ENCODE measurements at places on chromosomes 1 and 21. TPM values are rescaled to one million over a fixed set of nuclear protein-coding genes. Genes with fewer than 3 reads are reported as not detected.
A peak's percentile ranks its signal among the peaks of the same experiment; 100 is the strongest.

- DNase-seq, result peak; percentile 9
Measured at GRCh38 chr1:98045211-98045766, 124.5 kb upstream of the DPYD start.

DNA sequence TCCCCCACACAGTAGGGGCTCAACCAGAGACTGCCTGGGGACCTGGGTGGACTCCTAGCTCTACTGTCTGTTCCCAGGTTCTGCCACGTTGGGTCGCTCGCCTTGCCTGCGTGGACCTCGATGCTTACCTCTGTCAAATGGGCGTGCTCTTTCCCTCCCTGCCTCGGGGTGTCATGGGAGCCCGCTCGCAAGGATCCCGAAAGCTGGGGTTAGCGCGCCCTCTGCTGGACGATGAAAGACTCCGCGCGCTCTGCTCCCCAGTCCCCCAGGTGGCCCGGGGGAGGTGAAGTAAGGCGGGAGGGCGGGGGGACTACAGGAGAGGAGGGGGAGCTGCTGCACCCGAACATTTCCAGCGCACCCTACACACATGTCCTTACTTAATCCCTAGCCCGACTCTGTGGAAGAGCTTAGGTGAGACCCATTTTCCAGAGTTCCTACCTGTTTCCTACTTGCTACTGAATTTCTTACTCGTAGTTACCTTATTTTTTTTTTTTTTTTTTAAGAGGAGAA, 2.3 kb upstream of the BSND start:
- peak; percentile 93 for DNase-seq

GRCh38 chr1:83810144-83810543, 188.8 kb downstream of the TTLL7 start:
- no peak for DNase-seq

DNA sequence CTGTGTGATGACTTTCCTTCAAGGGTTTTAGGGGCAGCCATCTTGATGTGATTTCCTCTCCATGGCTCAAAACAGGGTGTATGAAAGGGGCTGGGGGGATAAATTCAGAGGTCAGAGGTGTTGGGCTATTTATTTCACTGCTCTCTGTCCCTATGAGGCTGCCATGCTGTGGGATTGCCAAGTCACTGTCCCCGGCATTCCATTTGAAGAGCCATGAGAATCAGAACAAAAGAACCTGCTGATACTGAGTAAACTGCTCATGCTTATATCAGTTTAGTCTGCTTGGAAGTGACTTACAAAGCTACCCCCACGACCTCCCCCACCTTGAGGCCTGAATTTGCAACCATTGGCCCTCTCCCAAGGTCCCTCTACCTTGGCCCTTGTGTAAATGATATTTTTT, 72.3 kb upstream of the UBE2U start:
- no peak for DNase-seq

DNA sequence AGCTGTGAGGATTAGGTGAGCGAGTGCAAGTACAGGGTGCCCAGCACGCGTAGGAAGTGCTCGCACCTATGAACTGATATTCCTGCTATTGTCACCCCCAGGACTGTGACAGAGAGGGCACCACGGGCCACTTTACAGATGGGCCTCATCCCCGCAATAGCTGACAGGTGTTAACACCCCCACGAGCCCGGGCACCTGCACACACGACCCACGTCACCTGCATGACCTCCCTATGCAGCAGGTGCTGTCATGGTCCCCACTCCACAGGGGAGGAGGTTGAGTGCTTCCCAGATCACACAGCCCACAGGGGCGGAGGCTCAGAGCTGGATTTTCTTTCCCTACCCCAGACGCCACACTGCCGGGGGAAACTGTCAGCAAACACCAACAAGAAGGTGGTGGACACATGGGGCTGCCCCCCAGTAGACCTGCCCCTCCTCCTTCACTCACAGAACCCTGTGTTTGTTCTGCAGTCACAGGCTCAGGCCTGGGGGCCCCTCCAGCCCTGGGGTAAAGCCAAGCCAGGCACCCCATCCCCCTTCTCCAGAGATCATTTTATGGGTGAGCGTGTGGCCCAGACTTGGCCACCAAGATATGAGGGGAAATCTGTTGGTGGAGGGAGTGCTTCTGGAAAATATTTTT, 465.5 kb downstream of the MATN1 start:
- DNase-seq, result no peak

DNA sequence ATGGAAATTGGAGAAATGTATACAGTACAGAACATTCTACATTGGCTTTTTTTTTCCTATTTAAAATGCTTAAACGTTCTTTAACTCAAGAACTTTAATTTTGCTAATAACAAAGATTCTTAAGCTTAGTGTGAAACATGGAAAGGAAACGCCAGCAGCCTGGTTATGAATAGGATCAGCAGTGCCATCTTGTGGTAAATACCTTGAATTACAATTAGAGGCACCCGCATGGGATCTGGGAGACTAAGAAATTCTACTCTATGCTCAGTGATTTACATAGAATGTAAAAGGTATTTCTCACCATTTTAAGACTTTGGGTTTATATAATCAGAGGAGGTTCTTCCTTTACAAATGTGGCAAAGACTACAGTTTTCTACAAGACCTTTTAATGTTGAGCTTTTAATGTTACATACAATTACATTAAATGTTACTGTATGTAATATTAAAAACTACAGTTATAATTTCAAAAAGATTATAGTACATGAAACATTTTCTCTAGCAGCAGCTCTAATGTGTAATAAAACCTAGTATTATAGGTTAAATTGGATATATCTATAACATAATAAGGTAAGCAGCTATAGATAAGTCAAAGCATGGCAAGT, 32.1 kb upstream of the APOBEC4 start:
- no peak for DNase-seq

- DNase-seq, result no peak
Measured at GRCh38 chr1:63774617-63775417, 1.0 kb downstream of the ROR1 start.

The PADI1 gene
- not detected for total RNA-seq

The FNBP1L gene
- 0.36 TPM for total RNA-seq

The CBR3 gene
- total RNA-seq, result 9.6 TPM

The SPRR2G gene
- total RNA-seq, result not detected

The RGS13 gene
- not detected for total RNA-seq

DNA sequence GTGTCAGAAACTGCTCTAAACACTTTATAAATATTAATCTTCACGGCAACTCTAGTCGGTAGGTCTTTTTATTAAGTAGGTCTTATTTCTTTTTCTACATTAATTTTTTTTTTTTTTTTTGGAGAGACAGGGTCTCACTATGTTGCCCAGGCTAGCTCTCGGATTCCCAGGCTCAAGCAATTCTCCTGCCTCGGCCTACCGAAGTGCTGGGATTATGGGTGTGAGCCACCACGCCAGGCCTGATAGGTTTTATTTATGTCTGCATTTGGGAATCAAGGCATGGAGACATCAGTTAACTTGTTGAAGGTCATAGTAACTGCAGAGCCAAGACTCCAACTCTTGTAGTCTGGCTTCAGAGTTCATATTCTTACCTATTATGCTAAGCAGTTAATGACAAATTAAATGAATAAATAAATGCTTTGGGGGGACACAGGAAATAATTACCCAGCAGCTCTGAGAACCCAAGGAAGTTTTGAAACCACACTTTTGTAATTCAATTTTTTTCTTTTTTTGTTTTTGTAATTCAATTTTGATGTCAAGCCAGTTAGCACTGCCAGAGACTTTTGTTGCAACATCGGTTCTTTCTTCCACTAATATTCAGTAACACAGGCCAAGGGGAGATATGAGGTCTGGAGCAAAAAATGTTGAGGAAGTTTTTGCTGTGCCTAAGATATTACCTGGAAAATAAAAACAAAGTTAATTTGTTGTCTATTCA, 9.4 kb upstream of the UAP1 start:
- no peak for DNase-seq

DNA sequence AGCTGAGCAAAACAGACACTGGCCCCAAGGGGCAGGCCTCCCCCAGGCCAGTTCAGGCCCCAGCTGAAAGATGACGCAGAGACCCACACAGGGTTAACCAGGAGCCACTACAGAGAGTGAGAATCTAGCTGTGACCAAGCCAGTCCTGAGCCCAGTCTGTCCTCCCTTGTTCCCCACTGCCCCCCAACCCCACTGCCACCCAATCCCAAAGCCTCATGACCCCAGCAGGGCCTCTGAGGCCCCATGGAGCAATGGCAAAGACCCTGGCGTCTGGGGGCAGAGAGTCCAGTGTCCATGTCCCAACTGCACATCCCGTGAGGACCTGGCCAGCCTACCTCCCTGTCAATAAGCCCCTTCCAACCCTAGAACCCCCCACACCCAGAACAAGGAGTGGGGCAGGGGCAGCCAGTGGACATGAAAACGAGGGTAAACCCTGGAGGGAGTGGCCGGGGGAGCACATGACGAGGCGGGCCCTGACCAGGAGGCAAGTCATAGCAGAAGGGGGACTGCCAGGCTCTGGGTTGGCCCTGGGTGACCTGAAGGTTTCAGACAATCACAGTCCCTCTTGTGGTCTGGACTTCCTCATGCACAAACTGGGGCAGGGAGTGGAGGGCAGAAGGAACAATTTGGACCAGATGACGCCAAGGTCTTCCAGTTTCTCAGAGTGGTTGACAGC, 100.5 kb downstream of the GLIS1 start:
- peak; percentile 52 for DNase-seq

GRCh38 chr1:85274969-85275453, 1.4 kb downstream of the BCL10 start:
- no peak for DNase-seq

Data from activated naive CD4-positive, alpha-beta T cell treated with anti-CD3 and anti-CD28 coated beads, Interleukin-2, amount 50 U/mL, for 72 hours (primary cell).